HFFc6 (cell line): ENCODE measurements at places on chromosomes 6 and 20.

- no peak for DNase-seq
Observed at GRCh38 chr6:162699961-162700360, 27.6 kb downstream of the PRKN start.

DNA sequence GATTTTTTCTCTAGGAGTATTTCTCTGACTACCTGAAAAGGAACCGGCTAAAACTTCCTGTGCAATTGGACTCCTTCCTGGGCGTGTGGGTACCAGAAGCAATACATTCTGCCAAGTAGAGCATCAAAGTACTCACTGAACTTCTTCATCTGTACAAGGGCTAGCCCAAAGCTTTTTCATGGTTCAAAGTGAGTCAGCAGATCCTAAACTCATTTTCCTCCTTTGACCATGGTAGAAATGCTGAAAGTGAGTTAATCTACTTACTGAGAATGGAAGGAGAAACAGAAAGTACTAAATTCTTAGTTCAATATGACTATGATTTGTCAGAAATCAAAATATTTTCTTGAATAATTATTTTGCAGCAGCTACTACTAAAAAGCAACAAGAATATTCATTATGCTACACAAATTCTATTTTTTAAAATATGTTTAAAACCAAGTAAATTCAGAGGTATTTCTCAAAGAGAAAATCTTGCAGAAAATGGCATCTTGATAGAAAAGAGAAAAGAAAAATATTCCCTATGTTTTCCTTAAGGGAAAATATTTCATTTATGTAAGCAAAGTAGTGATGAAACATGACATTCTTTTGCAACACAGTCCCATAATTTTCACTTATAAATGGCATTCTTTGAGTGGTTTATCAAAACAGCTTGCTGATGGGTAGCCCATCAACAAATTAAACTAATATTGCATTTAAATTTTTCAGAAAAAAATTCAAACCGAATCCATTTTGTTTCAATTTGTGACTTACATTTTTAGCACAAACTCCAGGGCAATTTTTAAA lies 3.7 kb upstream of the BEND6 start:
- DNase-seq = no peak

DNA sequence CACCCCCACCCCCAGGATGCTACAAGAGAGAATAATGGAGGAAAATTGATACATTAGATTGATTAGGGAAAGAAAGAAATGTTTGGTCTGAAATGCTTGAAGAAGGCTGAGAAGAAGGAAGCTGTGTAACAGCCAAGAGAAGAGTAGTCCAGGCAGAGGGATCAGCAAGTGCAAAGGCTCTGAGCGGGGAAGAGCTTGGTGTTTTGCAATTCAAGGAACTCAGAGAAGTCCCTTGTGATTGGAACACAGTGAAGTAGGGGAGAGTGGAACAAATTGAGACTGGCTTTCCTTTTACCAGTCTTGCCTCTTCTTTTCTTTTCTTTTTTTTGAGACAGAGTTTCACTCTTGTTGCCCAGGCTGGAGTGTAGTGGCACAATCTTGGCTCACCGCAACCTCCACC lies 76.6 kb upstream of the CHD6 start:
- DNase-seq = no peak

GRCh38 chr6:155120034-155120433 lies 124.9 kb downstream of the TIAM2 start:
- DNase-seq = no peak

DNA sequence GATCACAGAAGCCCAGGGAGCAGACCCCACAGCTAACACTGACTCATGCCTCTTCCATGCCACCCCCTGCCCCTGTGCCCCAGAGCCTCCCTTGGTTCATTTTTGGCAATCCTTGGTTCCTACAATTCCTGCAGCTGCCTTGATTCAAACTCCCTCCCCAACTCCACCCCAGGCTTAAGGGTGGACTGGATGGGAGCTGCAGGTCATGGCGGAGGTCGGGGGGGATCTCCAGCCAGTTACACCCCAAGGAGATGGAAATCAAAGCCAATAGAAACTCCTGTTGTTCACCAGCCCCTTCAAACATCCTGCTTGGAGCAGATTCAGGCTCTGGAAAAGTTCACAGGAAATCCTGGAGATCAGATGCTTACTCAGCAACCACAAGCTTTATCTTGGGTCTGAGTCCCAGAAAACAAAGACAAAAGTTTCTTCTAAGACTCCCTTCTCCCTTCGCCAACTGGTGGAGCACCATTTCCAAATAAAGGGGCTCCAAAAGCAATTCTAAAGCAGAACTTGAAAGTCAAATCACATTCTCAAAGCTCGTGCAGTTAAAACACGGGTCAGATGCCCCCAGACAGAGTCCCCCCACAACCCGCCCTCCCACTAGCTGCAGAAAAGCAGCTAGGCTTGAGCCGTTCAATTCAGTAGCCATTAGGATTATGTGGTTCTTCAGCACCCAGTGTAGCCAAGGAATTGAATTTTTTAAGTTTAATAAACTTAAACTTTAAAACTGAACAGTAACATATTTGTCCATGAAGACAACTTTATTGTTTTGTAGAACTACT lies 149.5 kb downstream of the ANKRD60 start:
- DNase-seq = peak; percentile 37

DNA sequence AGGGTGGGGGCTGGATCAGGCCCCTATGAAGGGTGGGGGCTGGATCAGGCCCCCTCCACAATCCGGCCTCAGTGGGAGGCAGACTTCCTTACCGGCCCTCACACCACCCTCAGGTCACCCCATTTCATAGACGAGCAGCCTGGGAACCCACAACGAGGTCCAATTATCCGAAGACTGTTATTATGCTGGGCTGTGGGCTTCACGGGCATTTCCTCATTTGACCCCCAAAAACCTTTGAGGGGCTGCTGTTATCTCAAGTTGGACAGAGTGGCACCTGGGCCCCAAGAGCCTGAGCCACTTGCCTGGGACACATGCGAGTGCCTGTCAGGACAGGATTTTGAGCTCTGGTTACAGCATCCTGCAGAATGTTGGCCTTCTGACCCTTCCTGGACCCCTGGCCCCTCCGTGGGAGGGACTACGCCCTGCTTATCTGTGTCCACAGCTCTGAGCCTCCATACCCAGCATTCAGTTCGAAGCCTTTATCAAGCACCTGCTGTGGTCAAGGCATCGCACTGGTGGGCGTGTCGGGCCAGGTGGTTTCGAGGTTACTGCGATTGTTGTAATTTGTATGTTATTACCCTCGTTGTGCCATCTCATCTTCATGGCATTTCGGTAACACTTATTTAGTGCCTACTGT lies 34.5 kb upstream of the PCMTD2 start:
- no peak for DNase-seq

DNA sequence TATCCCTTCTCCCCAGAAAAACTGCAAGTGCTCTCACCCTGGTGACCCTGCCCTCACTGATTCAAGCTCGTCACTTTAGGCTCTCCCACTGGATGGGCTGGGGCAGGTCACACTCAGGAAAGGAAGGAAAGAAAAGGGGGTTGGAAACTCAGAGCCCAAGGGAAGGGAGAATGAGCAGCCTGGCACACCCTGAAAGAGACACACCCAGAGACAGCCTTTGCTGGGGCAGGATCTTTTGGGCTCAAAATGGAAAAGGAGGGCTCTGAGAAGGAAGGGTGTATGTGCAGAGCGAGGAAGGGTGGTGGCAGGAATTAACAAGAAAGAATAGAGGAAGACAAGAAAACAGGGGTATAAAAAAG lies 2.5 kb downstream of the PPP1R18 start:
- DNase-seq = no peak

GRCh38 chr6:105591053-105591452 lies 188.2 kb upstream of the PREP start:
- no peak for DNase-seq

DNA sequence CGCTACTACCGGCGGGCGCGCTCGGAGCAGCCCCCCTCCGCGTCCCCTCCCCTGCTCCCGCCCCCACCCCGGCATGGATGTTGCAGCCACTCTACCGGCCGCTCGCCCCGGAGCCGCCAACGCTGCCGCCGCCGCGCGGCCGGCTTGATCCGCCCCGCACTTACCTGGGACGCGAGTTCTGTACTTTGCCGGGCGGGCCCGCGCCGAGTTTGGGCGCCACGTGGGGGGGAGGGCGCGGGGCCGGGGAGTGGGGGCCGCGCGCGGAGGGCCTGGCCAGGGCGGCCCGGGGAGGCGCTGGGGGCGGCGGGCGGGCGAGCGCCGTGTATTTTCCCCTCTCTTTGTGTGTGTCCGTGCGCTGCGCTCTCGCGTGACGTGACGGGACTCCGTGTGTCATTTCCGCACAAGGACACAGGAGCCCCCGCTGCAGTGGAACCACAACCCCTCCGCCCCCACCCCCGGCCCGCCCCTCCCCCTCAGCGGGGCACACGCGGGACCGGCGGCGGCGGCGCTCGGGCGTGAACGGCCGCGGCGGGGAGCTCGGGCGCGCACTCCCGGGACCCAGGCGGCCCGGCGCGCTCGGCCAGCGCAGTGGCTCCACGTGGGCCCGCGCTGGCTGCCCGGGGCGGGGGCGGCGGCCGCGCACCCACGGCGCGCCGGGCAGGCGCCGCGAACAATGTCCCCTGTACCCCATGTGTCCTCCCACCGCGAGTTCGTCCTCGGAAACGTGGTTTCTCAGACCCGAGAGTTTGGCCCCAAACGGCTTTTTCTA lies at the start of gene BEND3:
BEND3 (minus strand) TSS at position 590 of the 769 bp plus-strand sequence. CDS start 16,230 bp downstream, outside the sequence.
- DNase-seq = no peak

DNA sequence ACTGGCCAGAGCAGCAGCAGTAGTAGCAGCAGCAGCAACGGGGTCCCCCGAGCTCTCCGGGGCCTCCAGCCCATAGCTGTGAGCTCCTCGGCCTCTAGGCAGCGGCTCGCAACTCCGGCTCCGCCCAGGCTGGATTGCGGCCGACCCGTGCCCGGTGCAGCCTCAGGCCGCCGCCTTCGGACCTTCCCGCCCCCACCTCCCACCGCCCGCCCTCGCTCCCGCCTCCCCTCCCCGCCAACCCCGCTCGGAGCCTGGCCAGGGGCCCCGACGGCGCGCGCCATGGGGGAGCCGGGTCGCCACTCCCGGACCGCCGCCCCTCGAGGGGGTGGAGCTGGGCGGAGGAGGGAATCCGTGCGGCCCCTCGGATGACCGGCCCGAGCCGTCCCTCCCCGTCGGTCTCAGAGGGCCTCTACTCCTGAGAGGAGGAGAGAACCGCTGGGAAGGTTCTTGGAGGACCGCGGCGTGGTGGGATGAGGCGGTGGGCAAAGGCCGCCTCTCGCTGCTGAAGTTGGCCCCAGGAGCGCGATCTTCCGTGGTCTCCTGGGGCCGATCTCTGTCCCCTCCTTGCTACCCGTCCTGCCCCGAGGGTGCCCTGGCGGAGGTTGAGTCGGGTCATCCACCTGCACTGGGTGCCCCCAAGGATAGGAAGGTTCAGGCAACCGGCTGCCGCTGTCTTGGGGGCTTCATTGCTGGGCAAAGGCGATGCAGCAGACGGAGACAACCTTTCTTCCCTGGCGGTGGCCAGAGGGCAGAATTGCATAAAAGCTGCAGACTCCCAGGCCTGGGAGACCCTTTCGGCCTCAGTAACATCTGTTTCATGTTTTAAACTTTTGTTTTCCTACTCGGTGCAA lies at the start of gene ADAM33:
ADAM33 (minus strand) TSS at position 80 of the 851 bp plus-strand sequence; CDS start at position 74, 6 bp downstream.
- no peak for DNase-seq

GRCh38 chr20:36542516-36543183 lies 1.3 kb downstream of the MYL9 start:
- no peak for DNase-seq

DNA sequence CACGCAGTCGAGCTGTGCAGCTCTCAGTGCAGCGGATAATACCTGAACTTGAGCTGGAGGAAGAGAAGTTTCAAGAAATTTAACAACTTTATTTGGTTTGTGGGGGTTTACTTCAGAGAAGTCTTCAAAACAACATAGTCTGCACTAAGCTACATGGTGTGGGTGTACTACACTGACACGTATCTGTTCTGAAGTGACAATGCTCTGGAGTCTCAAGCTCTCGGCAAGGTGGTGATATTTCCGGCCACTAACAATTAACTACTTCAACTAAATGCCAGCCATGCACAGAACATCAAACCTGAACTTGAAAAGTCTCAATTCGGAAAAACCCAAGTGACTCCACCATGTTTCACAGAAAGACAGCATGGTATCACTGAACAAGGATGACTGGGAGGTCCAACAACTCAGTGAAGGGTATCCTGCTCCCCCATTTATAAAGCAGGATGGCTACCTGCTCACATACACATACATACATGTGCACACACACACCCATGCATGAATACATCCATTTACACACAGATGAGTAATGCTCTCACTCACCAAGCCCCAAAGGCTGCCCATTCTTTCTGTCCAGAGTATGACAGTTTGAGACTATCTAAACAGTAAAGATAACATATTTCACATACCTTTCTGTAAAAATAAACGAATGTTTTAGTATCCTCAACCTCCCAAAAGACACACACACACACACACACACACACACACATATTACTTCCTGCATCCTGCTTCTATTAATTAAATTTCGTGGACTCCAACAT lies 15.4 kb upstream of the ANKRD60 start:
- no peak for DNase-seq

DNA sequence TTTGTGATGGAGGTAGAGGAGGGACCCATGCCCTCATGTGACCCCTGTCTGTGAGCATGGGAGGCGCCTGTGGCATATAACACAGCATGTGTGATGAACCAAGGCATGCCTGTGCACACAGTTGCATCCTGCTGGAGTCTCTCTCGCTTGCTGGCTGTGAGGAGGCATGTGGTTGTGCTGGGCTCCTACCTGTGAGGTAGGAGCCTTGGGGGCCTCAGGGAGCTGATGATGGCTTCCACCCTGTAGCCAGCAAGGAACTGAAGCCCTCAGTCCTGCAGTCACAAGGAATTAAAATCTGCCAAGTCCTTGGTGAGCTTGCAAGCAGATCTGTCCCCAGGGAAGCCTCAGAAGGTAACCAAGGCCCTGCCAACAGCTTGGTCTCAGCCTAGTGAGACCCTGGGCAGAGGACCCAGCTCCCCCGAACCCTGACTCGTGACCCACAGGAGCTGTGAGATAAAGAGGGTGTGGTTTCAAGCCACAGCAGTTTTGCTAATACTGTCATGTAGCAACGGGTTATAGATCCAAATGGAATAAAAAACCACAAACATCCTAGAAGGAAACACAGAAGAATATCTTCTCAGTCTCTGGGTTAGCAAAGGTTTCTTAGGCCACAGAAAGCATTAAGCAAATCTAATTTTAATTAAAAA lies 145.7 kb downstream of the WDR27 start:
- DNase-seq = no peak
